ENCODE measurements at places on chromosomes 3 and 15.

- no peak for DNase-seq
These were observed 346.8 kb upstream of the SATB1 start for GRCh38 chr3:18771931-18772330.

DNA sequence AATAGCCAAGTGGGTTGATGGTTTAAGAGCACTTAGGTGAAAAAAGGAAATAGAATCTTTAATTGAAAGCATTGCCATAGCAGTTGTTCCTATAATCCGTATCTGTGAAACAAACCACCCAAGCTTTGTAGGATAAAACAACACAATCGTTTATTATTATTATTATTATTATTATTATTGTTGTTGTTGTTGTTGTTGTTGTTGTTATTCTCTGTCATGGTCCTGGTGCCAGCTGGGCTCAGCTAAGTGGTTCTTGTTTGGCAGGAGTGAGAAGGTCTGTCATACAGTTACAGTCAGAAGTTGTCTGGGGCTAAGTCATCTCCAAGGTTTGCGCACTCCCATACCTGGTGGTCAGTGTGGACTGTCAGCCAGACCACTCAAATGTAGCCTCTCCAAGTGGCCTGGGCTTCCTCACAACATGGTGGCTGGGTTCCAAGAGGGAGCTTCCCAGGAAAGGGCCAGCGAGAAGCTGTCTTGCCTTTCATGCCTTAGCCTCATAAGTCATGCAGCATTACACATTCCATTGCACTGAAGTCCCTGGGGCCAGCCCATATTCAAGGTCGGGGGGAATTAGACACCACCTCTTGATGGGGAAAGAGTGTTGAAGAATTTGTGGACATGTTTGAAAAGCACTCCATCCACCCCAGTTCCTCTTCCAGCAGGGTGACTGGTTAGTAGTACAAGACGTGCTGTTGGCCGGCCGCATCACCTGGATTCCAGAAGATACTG, 54.3 kb upstream of the FGD5 start:
- no peak for DNase-seq

GRCh38 chr15:96328181-96328876, 2.2 kb upstream of the NR2F2 start:
- no peak for DNase-seq

- DNase-seq, result no peak
These were observed 6.2 kb upstream of the CCDC80 start for GRCh38 chr3:112647122-112647521.

GRCh38 chr3:51354172-51354571, 30.9 kb upstream of the MANF start:
- DNase-seq, result no peak

DNA sequence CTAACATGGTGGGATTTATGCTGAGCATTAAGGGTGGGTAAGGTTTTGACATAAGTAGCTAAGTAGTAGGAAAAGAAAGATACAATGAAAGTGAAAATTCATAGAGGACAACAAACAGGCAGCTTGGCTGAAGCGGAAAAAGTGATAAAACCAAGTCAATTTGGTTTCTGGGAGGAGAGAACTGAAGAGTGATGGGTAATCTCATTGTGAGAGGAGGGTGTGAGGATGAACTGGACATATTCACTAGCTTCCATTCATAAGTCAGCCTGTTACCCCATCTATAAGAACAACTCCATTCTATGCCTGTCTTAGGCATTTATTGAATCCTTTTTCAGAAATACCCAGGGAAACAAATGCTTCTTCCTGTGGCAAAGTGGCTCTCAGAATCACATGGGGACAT, 67.1 kb upstream of the BBX start:
- no peak for DNase-seq

GRCh38 chr3:181726351-181727330, 14.9 kb downstream of the SOX2 start:
- DNase-seq, result peak; percentile 37
